Heart right ventricle (tissue), 16 donors: ENCODE measurements at places on chromosomes 2 and 18. TPM values are rescaled to one million over a fixed set of nuclear protein-coding genes. Genes with fewer than 3 reads are reported as not detected.

Gene UPP2
- not detected for total RNA-seq

Gene STARD6
- not detected for total RNA-seq

Gene PTCD3
- 117 TPM for total RNA-seq

GRCh38 chr2:191783416-191783815 is 63.5 kb downstream of the CAVIN2 start:
- no peak for DNase-seq
- H3K36me3 ChIP-seq = no peaks in the 10 kb centered on the region
- H3K27ac ChIP-seq = no peak overlapping the region
- H3K4me1 ChIP-seq = no peaks in the 10 kb centered on the region
- H3K27me3 ChIP-seq = peaks cover 4% of the 10 kb centered on the region
- H3K4me3 ChIP-seq = no peak overlapping the region

Gene GALNT5
- total RNA-seq = 0.39 TPM

DNA sequence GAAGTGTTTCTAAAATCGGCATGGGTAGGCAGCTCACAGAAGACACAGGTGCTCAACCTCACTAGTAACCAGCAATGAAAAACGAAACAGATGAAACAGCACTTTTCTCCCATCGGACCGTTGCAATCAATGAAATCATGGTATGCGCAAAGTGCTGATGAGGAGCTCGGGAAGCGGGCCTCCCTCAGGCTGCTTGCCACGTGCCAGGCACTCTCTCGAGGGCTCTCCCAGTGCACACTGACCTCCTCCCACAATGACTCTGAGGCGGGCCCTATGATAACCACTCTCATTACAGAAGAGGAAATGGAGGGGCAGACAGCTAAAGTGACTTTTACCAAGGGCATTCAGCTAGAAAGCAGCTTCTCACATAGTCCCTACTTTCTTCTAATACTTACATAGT is 3.8 kb upstream of the ANKRD23 start:
- H3K27ac ChIP-seq = no peak overlapping the region
- no peaks in the 10 kb centered on the region for H3K27me3 ChIP-seq
- H3K4me1 ChIP-seq = peaks cover 10% of the 10 kb centered on the region
- no peak for DNase-seq
- no peak overlapping the region for H3K4me3 ChIP-seq

Gene TLX2
- not detected for total RNA-seq

Gene IRS1
- 19.8 TPM for total RNA-seq

DNA sequence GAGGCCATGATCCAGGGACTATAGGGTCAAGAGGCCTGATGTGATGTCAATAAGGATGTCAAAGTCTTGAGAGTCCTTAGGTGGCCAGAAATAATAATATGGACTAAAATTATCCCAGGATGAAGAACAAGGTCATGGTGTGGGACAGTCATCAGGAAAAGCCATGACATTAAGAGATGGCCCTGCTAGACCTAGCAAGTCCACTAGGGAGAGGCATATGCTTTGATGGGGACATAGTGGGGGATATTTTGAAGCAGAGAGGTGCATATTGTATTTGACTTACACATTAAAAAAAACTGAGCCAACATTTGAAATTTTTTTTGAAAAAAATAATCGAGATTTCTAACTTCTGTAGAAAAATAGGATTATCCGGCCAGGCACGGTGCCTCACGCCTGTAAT is 53.3 kb upstream of the CXCR4 start:
- peaks cover 13% of the 10 kb centered on the region for H3K4me1 ChIP-seq
- no peak for DNase-seq
- H3K36me3 ChIP-seq = no peaks in the 10 kb centered on the region
- no peak overlapping the region for H3K27ac ChIP-seq

GRCh38 chr2:60290509-60290908 is 262.9 kb downstream of the BCL11A start:
- H3K4me3 ChIP-seq = no peak overlapping the region
- no peaks in the 10 kb centered on the region for H3K27me3 ChIP-seq
